ENCODE measurements at places on chromosomes 5 and 9. TPM values are rescaled to one million over a fixed set of nuclear protein-coding genes. Genes with fewer than 3 reads are reported as not detected.

The COMMD10 gene
- polyA plus RNA-seq: 48.8 TPM

DNA sequence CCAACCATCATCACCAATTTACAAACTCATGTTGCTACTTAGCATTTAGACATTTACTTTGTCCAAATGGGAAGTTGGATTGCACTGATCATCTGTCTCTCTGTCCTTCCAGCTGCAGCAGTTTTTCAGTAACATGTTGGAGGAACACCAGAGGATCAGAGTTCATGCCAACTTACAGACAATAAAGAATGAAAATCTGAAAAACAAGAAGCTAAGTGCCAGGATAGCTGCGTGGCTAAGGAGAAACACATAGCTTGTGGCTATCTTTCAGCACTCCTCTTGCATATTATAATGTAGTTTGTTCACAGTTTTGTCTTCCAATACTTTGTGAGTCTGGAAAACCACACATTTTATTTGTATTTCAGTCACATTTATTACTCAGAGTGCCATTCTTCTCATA, 6.4 kb upstream of the ARL14EPL start:
- peaks cover 5% of the 10 kb centered on the region for H3K36me3 ChIP-seq
- no peak overlapping the region for H3K4me3 ChIP-seq
- no peak overlapping the region for H3K27ac ChIP-seq

- no peaks in the 10 kb centered on the region for H3K4me1 ChIP-seq
- H3K27ac ChIP-seq: no peak overlapping the region
- H3K4me3 ChIP-seq: no peak overlapping the region
- no peaks in the 10 kb centered on the region for H3K36me3 ChIP-seq
These were observed 741.0 kb upstream of the RIOK2 start for GRCh38 chr5:97923997-97924396.

The N4BP3 gene
- polyA plus RNA-seq: 0.07 TPM

DNA sequence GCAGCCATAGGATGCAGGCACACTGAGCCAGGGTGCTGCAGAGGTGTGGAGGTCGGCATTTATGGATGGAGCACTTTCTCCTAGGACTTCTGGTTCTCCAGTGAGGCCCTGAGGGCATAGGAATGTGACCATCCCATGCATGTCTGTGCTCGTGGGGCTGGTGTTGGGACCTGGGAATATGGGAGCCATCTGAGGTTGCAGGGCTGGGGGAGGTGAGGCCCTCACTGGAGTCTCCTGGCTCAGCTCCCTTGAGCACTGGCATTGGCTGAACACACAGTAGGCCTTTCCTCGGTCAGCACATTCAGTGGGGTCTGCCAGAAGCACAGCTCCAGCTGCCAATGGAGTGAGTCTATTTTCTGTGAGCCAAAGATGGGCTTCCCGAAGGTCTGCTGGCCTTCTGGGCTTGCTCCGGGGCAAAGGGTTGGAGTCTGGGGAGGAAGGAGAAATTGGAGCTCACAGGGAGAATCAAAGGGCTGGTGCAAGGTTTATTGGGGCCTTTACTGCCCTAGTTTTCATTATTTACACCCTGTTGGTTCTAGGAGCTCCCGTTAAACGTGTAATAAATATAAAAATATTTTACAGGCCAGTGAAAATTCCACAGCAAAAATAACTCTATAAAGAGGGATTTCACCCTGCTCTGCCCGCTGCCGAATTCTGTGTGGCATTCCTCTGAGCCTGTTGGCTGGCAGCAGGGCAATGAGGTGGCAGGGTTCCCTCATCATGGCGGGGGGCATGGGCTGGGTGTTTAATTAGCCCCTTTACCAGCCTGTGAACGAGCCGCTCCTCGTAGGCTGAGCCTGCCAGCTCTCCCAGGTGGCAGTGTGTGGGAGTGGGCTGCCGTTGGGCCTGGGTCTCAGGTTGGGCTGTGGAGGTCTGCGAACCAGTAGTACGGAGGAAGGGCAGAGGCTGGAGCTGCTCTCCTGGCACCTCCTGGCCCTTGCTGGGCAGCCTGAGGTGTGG, 31.6 kb upstream of the PITX1 start:
- DNase-seq: no peak
- no peak overlapping the region for H3K27ac ChIP-seq

- no peaks in the 10 kb centered on the region for H3K36me3 ChIP-seq
- no peak overlapping the region for H3K4me3 ChIP-seq
- H3K4me1 ChIP-seq: peaks cover 19% of the 10 kb centered on the region
- no peak overlapping the region for H3K27ac ChIP-seq
These were observed 49.9 kb downstream of the ADAMTS12 start for GRCh38 chr5:33841891-33842290.

DNA sequence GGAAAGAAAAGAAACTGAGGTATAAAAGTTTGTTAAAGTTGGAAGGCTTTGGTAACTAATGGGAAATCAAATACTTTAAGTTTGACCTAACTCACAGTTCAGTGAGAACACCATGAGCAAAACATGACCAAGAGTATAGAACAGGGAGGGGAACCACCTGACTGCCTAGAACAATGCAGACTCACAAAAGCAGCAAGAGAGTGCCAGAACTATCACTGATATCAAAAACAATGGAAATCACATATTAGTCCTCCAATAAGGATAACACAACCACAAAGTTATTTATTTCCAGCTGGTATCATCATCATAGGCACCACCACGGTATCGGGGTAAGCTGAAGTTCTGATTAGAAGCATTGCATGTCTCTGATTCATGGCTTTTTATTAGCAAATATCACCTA, 77.5 kb downstream of the TRPM6 start:
- no peaks in the 10 kb centered on the region for H3K4me1 ChIP-seq
- no peaks in the 10 kb centered on the region for H3K36me3 ChIP-seq
- no peak for DNase-seq
- peaks cover 9% of the 10 kb centered on the region for H3K27me3 ChIP-seq

DNA sequence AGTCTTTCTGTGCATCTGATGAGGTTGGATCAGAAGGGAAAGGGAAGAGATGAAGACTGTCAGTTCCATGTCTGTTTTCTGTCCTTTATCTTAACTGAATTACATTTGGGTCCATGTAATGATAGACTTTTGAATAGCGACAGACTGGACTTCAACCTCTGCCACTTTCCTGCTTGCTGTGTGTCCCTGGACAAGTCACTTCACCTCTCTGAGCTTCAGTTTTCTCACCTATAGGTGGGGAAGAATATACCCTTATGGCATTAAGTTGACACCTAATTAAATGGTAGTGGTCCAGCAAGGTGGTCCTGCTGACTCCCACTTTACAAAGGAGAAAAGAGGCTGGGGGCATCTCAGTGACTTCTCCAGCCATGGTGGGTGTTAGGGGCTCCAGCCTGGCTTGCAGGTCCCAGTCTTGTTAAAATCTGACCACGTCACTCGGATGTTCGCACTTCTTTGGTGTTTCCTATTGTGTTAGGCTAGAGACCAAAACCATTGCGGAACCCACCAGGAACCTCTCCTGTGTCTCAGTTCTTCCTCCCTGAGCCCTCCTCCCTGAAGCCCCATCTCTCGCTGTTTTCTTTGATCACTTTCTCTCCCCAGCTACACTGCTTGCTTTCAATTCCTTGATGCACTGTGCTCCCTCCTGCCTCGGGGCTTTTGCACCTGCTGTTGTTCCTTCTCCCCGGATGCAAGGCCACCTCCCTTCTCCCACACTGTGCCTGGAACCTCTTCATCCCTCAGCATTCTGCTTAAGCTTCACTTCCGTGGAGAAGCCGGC, 256.5 kb downstream of the NSG2 start:
- H3K4me3 ChIP-seq: no peak overlapping the region
- no peaks in the 10 kb centered on the region for H3K4me1 ChIP-seq
- H3K27me3 ChIP-seq: no peaks in the 10 kb centered on the region
- DNase-seq: no peak

- H3K4me1 ChIP-seq: no peaks in the 10 kb centered on the region
- no peak overlapping the region for H3K4me3 ChIP-seq
- no peaks in the 10 kb centered on the region for H3K36me3 ChIP-seq
- no peak overlapping the region for H3K27ac ChIP-seq
- DNase-seq: no peak
These were observed 41.3 kb upstream of the ORM1 start for GRCh38 chr9:114281473-114282103.

GRCh38 chr5:103036601-103037000, 83.3 kb downstream of the GIN1 start:
- no peak overlapping the region for H3K27ac ChIP-seq
- no peaks in the 10 kb centered on the region for H3K4me1 ChIP-seq
- H3K27me3 ChIP-seq: peaks cover 3% of the 10 kb centered on the region
- no peak for DNase-seq
- peaks cover 4% of the 10 kb centered on the region for H3K36me3 ChIP-seq
- H3K4me3 ChIP-seq: no peak overlapping the region

The EMB gene
- 164 TPM for polyA plus RNA-seq

- no peak overlapping the region for H3K4me3 ChIP-seq
- H3K27ac ChIP-seq: no peak overlapping the region
- peaks cover 26% of the 10 kb centered on the region for H3K27me3 ChIP-seq
These were observed 143.6 kb downstream of the LHFPL2 start for GRCh38 chr5:78504704-78505677.

DNA sequence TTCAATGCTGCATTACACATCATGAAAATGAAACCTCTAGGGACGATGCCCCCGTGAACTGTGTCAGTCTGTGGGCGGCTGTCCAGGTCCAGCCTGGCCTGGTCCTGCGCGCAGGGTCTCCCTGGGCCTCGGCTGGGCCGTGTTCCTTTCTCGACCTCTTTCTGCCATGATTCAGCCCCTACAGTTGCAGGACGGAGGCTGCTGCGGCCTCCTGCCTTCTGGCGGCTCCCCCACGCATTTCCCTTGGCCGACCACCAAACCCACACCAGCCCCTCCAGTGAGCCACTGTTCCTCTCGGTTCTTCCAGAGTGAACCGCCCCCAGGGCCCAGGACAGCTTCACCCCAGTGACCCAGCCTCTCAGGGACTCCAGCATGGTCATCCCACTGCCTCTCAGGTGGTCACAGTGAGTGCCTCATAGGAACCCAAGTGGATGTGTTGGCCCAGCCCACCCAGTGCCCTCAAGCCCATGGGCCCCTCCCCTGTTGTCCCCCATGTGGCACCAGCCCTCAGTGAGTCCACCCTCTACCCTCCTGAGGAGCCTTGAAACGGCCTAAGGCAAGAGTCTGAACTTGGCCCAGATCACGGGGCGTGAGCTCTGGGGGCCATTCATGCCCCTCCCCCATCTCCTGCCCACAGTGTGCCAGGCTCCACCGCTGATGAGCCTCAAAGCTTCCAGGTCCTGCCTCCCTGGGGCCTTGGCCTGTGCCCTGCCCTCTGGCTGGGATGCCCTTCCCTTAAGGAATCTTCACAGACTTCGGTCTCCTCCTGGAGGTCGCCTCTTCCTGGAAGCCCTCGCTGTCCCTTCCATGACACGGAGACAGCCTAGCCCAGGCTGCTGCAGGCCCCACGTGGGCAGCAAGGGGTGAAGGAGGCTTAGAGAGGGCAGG, 10.0 kb upstream of the CLIC3 start:
- no peaks in the 10 kb centered on the region for H3K36me3 ChIP-seq
- H3K27ac ChIP-seq: peak overlapping the region; percentile 44
- peak overlapping the region; percentile 14 for H3K4me3 ChIP-seq
- peaks cover 2% of the 10 kb centered on the region for H3K27me3 ChIP-seq
- peak; percentile 24 for DNase-seq
- peaks cover 23% of the 10 kb centered on the region for H3K4me1 ChIP-seq

The ANKRD18A gene
- polyA plus RNA-seq: not detected

The ADGRD2 gene
- polyA plus RNA-seq: not detected

The SLC34A3 gene
- polyA plus RNA-seq: not detected

- no peak overlapping the region for H3K4me3 ChIP-seq
- H3K36me3 ChIP-seq: no peaks in the 10 kb centered on the region
- H3K4me1 ChIP-seq: no peaks in the 10 kb centered on the region
- no peaks in the 10 kb centered on the region for H3K27me3 ChIP-seq
These were observed 90.3 kb downstream of the ANKRD55 start for GRCh38 chr5:56142614-56143372.

GRCh38 chr9:12230708-12231107, 462.5 kb upstream of the TYRP1 start:
- peak overlapping the region; percentile 26 for H3K4me3 ChIP-seq
- no peaks in the 10 kb centered on the region for H3K27me3 ChIP-seq

GRCh38 chr9:98291820-98292219, 36.4 kb upstream of the TBC1D2 start:
- no peak overlapping the region for H3K4me3 ChIP-seq
- no peak for DNase-seq
- H3K36me3 ChIP-seq: no peaks in the 10 kb centered on the region
- no peaks in the 10 kb centered on the region for H3K4me1 ChIP-seq

GRCh38 chr5:107501965-107502675, 168.6 kb downstream of the EFNA5 start:
- H3K4me1 ChIP-seq: peaks cover 28% of the 10 kb centered on the region
- peaks cover 2% of the 10 kb centered on the region for H3K27me3 ChIP-seq
- peak overlapping the region; percentile 88 for H3K27ac ChIP-seq
- peaks cover 4% of the 10 kb centered on the region for H3K36me3 ChIP-seq

The CSF1R gene
- 10.4 TPM for polyA plus RNA-seq

- peak overlapping the region; percentile 79 for H3K4me3 ChIP-seq
- peaks cover 2% of the 10 kb centered on the region for H3K27me3 ChIP-seq
- H3K4me1 ChIP-seq: peaks cover 57% of the 10 kb centered on the region
- H3K27ac ChIP-seq: no peak overlapping the region
- H3K36me3 ChIP-seq: peaks cover 3% of the 10 kb centered on the region
These were observed 202.0 kb upstream of the NR3C1 start for GRCh38 chr5:143605403-143606005.

The PDCD1LG2 gene
- polyA plus RNA-seq: not detected

DNA sequence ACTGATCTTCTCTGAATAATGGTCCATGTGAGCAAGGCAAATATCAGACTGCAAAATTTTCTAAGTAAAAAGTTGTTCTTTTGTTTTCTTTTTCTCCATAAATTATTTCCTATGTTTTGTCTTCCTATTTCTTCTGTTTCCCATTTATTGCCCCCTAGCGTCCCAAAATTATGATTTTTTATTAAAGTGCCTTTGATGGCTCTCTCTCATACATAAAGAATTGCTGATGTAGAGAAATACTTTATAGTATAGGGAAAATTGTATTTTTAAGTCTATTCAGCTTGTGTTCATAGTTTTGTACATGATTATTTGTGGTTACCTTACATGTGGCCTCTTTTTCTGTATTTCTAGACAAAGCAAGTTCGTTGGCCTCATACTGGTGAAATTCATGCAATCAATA, 1031.2 kb downstream of the EFNA5 start:
- H3K27me3 ChIP-seq: no peaks in the 10 kb centered on the region
- H3K36me3 ChIP-seq: no peaks in the 10 kb centered on the region
- H3K27ac ChIP-seq: no peak overlapping the region
- DNase-seq: no peak
- no peaks in the 10 kb centered on the region for H3K4me1 ChIP-seq

DNA sequence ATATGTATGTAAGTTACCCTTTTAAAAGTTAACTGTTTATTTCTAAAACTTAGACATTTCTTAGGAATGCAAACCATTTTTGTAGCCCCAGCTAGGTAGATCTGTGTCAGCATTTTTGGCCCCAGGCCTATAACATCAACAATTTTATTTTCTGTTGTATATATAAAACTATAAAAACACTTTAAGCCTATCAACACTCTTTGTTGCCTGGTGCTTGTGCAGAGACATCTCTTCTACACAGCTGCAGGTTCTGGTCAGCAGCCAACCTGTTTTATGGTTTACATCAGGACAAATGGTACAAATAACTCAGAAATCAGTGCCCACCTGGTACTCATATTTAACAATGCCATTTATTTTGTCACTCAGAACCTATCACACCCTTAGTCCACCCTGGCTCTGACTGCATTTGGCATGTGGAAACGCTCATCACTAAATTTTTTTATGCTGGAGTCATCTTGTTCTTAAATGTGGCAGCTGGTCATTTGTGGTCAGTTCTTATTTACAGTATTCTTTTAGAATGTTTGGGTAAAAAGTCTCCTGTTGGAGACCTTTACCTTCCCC, 173.4 kb downstream of the DNAH5 start:
- no peaks in the 10 kb centered on the region for H3K4me1 ChIP-seq
- no peak overlapping the region for H3K4me3 ChIP-seq
- no peaks in the 10 kb centered on the region for H3K36me3 ChIP-seq

- H3K4me1 ChIP-seq: no peaks in the 10 kb centered on the region
- no peak overlapping the region for H3K4me3 ChIP-seq
- peaks cover 4% of the 10 kb centered on the region for H3K27me3 ChIP-seq
- H3K27ac ChIP-seq: no peak overlapping the region
- no peak for DNase-seq
These were observed 612.5 kb downstream of the EFNA5 start for GRCh38 chr5:107058235-107058634.
